NCI-H2171 (cell line): ENCODE measurements at places on chromosomes 6 and 20.

DNA sequence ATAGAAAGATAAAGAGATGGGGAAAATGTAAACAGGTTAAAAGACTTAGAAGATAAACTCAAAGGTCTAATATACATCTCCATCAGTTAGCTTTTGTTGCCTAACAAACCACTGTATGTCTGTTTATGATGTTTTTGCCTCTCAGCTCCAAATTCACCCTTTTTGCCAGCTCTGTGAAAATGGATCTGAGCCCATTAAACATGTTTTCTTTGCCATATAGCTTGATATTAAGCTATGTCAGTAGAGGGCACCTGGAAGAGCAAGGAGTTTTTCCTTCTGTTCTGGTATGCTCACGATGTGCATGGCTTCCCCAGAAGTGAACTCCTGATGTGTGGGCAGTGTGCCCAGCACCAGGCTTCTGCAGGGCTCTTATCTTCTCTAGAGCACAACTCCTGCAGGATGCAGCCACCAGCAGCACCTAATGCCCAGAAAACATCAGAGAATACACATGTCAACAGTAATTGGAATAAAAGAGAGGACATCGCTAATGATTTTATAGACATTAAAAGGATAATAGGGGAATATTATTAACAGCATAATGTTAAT, 14.6 kb upstream of the SNX9 start:
- DNase-seq: no peak

GRCh38 chr20:22348010-22348409, 236.4 kb downstream of the FOXA2 start:
- no peak for DNase-seq

GRCh38 chr6:43608310-43608763, 20.7 kb downstream of the GTPBP2 start:
- DNase-seq: peak; percentile 77

DNA sequence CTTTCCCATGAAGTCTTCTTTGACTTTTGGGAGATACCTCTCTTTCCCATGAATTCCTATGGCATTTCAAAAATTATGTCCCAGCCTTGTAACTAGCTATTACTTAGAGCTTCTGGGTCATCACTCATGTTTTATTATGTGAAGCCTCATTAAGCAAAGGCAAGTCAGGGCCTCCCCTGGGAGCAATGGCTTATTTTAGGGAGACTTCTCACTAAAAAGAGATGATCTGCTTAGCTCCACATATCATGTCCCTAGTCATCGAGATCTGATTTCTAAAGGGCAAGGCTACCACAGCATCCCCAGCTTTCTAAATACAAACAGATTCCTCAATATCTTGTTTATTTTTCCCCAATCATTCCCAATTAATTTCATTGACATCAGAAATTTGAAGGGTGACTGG, 154.0 kb upstream of the MANEA start:
- DNase-seq: no peak

DNA sequence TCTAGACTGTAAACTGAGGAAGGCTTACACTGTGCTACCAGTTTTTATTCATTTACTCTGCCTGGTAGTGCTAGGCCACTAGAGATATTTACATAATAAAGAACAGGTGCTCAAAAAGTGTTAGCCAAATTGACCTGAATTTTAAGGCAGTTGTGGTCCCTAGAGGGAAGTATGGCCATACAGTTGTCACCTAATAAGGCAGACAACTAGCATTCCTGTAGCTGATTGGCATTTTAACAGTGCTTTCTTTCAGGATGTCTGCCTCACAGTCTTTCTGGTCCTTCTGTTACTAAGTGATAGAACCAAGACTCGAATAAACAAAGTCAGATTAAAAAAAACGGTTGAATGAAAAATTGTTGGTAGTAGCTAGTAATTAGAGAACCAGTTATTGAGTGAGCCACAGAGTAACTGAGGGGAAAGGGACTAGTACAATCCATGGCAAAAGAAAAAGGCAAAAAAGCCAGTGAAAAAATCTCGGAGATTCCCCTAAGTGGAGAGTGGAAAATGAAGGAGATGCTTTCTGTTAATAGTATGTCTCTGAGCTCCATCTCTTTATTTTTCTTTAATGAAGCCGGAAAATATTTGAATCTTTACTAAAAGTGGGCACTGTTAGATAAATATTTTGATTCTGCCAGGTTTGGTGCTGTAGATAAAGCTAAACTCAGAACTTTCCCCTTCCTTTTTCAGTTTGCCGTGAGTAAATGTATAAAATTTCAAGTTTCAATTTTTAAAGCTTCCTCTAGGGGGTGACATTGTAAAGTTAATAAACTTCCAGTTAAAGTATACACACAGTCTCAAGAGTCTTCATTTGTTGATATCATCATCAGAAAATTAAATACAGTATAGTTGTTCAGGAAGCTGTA, 9.1 kb downstream of the VTA1 start:
- peak; percentile 11 for DNase-seq

GRCh38 chr20:49832632-49833327, 20.2 kb downstream of the SLC9A8 start:
- DNase-seq: no peak

- DNase-seq: no peak
These were observed 232.5 kb downstream of the RFPL4B start for GRCh38 chr6:112579601-112580000.

- DNase-seq: no peak
These were observed 156.4 kb upstream of the ECI2 start for GRCh38 chr6:4291453-4292403.

GRCh38 chr6:116629563-116629981, 13.3 kb downstream of the RSPH4A start:
- no peak for DNase-seq

- no peak for DNase-seq
These were observed 110.6 kb downstream of the BACH2 start for GRCh38 chr6:90186026-90186425.

GRCh38 chr6:143964674-143965081, 43.4 kb downstream of the PLAGL1 start:
- DNase-seq: no peak

GRCh38 chr6:53446151-53446550, 97.4 kb upstream of the ELOVL5 start:
- DNase-seq: no peak

- DNase-seq: no peak
These were observed 567.4 kb downstream of the CBLN4 start for GRCh38 chr20:55437798-55438415.

GRCh38 chr6:149063468-149063867, 254.0 kb upstream of the TAB2 start:
- peak; percentile 25 for DNase-seq

DNA sequence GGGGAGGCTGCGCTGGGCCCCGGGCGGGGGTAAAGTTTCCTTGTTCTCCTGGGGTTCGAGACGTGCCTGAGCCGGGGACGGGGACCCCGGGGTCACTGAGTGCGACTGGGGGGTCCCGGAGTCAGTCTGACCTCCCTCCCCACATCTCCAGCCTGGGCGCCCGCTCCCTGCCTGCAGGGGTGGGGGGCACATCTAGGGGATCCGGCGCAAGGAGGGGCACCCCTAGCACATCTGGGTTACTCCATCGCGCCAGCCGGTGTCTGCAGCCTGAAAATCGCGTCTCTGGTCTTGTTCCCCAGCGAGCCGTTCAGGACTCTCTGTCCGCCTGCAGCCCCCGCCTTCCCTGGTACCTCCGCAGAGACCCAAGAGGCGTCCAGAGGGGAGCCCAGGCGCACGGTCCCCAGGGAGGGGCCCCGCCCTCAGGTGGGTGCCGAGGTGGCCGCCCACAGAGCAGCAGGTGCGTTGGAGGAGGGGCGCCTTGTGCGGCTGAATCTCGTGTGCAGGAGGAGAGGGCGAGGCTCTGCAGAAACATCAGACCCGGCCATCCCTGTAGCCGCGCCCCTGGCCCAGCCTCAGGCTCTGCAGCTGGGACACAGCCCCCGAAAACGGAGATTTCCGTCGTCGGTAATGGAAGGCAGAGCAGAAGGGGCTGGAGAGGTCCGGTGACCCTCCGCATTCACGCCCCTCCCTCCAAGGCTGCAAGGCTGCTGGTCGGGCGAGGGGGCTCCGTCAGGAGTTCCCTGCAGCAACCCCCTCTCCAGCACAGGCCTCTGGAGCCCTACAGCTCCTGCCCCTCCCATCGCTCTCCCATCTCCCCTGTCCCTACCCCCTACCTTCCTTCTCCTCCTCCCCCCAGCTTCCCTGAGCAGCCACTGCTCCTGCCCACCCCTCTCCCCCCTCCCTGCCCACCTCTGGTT, 628 bp upstream of the CHRNA4 start:
- peak; percentile 79 for DNase-seq

GRCh38 chr20:16385891-16386290, 187.4 kb downstream of the KIF16B start:
- no peak for DNase-seq

- no peak for DNase-seq
These were observed 406.0 kb downstream of the GRIK2 start for GRCh38 chr6:101799531-101799930.

DNA sequence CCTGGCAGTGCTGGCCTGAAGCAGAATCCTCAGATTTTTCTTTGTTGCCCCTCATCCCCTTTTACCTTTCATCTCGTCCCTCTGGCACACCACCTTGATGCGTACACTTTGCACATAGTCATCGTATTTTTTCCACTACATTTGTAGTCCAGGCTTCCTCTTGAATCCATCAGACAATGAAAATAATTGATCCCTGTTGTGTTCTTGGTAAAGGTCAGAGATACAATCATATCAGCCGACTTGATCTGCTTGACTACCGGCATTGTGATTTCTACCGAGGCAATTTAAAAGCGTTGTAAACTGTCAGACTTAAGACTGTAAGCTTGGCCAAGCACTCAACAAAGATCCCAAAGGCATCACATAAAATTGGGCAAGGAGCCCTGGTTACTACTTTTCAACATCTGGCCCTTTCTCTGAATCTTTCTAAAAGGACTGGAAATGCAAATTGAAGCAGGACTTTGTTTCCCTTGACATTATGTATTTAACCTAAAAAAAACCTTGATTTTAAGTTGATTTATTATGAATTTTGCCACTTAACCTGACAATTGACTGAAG, 512.6 kb downstream of the LMBRD1 start:
- DNase-seq: no peak

DNA sequence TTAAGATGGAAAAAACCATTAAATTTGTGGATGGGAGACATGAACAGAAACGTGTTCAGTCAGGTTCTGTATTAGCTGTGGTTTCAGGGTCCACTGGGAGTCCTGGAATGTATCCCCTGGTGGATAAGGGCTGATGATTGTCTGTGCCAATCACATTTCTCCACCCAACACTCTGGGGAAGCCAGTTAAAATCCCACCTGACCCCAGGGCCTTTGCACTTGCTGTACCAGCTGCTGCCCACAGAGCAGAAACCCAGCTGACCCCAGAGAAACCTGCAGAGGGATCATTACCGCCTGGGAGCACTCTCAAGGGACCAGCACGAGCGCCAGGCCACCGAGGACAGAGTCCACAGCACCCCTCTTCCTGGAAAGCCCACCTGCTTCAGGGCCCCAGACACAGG, 260.7 kb downstream of the PREX1 start:
- no peak for DNase-seq

- DNase-seq: no peak
These were observed 13.1 kb upstream of the DSN1 start for GRCh38 chr20:36786663-36787062.

DNA sequence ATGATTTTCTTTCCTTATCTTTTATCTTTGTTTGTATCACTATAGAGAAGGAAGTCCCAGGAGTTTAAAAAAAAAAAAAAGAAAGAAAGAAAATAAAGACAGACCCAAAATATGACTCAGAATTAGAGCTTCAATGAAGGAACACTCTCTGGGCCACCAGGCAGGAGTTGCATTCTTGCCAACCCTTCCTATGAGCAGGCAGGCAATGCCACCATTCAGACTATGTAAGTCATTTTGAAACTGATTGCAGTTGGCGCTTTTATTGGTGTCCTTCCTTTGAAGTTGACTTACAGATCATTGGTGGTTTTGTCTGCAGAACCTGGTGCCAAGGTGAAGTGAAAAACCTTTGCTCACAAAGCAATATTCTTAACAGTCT, 50.3 kb downstream of the MYB start:
- no peak for DNase-seq

DNA sequence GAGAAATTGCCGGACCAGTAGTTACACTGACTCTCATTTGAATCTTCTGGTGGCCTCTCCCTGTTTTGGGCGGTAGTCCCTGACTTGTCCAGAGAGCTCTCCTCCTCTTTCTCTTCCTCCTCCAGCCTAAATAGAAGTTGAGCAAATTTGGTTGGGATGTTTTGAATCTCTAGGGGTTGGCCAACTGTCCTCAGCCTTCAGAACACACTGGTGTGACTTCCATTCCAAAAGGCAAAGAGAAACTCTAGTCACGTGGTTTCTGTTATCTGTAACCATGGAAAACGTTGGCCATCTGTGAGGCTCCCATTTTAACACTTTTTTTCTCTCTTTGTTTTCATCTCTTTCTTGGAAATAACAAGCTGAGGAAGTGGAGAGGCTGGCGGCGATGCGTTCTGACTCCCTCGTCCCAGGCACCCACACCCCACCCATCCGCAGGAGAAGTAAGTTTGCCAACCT, 275.3 kb downstream of the TBC1D7 start:
- peak; percentile 2 for DNase-seq

- no peak for DNase-seq
These were observed 104.4 kb downstream of the RALGAPA2 start for GRCh38 chr20:20608041-20608440.

DNA sequence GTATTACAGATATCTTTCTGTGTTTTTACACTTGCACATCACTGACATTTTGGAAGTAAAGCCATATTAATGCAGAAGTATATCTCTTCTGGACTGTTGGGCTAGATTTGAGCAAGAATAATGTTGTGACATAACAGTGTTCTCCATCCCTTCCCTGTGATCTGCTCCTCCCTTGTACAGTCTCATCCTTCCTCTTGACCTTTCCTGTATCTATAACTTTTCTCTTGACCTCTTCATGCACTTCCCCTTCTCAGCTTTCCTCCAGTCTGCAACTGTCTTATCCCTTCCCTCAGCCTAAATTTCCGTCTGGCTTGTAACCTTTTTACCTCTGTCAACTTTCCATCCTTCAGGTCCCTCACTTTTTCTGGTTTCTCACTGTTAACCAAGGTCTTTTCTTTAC, 29.8 kb downstream of the NCOA3 start:
- DNase-seq: no peak

DNA sequence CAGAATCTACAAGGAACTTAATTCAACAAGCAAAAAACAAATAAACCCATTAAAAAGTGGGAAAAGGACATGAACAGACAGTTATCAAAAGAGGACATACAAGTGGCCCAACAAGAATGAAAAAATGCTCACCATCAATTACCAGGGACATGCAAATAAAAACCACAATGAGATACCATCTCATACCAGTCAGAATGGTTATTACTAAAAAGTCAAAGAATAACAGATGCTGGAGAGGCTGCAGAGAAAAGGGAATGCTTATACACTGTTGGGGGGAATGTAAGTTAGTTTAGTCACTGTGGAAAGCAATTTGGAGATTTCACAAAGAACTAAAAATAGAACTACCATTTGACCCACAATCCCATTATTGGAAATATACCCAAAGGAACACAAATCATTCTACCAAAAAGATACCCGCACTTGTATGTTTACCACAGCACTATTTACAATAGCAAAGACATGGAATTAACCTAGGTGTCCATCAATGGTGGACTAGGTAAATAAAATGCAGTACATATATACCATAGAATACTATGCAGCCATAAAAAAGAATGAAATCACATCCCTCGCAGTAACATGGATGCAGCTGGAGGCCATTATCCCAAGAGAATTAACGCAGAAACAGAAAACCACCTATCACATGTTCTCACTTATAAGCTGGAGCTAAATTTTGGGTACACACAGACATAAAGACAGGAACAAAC, 48.4 kb downstream of the RNGTT start:
- no peak for DNase-seq
